ENCODE measurements at places on chromosomes 16 and 17. TPM values are rescaled to one million over a fixed set of nuclear protein-coding genes. Genes with fewer than 3 reads are reported as not detected.

DNA sequence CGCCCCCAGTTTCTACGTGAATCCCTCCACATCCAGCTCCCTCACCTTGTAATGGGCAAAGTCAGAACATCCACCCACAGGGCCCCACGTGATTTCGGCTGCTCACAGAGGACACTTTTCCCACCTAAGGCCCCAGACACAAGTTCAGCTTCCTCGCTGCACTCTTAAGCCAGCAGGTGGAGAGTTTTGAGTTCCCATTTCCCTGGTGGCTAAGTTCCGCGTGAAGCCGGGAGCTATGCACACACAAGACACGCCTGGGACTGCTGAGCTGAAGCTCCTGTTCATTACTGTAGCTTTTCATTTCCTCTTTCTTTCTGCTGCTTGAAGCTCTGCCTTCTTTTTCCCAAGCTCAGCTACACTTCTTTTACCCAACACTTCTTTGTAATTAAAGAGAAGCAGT, 273.8 kb downstream of the NPIPA8 start:
- DNase-seq, result no peak

DNA sequence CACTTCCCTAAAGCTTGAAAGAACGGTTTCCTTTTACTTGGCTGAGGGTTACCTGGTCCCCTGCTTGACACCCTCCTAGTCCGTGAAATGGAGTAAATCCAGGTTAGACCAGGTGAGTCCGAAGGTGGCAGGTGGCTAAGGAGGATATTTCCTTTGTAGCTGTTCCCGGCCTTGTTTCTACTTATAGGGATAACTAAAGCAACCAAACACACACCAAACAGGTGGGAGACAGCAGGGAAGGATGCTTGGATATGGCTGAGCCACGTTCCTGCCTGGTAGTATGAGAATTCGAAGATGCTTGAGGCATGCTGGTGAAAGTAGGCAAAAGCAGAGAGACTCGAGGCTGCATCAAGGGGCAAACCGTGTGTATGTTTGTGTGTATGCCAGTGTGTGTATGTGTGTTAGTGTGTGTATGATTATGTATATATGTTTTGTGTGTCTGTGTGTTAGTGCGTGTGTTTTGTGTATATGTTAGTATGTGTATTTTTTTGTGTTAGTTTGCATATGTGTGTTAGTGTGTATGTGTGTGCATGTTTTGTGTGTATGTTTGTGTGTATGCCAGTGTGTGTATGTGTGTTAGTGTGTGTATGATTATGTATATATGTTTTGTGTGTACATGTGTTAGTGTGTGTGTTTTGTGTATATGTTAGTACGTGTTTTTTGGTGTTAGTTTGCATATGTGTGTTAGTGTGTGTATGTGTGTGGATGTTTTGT, 28.9 kb downstream of the RBFOX1 start:
- no peak for DNase-seq

- no peak for DNase-seq
These were observed 281.5 kb downstream of the SEC14L1 start for GRCh38 chr17:77422104-77422747.

GRCh38 chr17:55794725-55795482, 44.1 kb downstream of the PCTP start:
- no peak for DNase-seq

GRCh38 chr17:9644910-9645751, at the start of gene USP43:
TSS of gene USP43 (plus strand) at chr17:9645517. CDS start at chr17:9645633, 116 bp downstream.
- peak; percentile 43 for DNase-seq

DNA sequence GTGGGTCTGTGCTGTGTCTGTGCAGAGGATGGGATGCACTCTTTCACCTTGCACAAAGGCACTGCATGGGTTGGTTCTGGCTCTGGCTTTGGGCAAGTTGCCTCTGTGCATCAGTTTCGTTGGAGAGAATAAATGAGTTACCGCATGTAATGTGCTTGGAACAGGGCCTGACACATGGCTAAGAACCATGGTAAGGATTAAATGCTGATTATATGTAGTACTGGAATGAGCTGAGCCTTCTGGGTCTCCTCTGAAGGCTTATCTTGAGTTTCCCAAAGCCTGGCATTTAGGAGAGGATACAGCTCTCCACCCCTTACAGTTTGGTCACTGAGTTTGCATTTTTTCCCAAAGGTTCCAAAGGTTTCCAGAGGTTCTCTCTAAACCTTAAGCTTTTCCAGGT, 69.1 kb downstream of the KSR1 start:
- DNase-seq, result no peak

GRCh38 chr16:56298948-56299596, 107.8 kb downstream of the GNAO1 start:
- DNase-seq, result no peak

DNA sequence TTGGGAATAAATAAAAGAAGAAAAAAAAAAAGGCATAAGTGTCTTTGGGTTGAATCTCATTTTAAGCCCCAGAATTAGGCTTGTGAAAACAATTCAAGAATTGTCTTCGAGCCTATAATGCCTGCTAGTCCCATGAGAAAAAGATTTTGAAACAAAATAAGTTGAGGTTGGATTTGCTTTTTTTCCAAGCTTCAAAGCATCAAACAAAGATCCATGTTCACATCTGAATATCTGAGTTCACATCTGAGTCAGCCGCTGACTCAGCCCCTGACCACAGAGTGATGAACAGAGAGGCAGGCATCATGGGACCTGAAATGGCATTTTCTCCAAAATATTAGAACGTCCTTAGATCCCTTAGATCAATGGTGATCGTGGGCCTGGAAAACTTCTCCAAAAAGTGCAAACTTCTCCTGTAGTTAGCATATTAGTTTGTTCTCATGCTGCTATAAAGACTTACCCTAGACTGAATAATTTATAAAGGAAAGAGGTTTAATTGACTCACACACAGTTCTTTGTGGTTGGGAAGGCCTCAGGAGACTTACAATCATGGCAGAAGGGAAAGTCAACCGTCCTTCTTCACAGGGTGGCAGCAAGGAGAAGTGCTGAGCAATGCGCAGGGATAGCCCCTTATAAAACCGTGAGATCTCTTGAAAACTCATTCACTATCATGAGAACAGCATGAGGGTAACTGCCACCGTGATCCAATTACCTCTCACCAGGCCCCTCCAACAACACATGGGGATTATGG, 294.6 kb upstream of the HSBP1 start:
- DNase-seq, result no peak

DNA sequence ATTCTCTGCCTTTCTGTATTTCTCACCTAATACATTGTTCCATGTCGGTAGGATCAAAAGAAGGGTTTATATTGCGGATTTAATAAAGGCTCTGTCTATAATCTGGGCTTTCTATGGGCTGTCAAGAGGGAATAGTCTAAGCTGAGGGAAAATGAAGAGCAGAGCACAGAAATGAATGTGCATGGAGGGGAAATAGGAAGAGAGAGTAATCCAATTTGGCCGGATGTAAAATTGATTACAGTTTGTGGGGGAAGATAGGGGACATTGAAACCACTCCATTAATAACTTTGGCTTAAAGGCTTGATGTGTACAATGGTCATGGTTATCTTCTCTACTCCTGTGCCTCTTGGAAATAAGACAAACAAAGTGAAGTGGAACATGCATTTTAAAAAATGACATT, 334.2 kb upstream of the CDH8 start:
- no peak for DNase-seq

GRCh38 chr17:2062571-2063183, 7.8 kb downstream of the HIC1 start:
- DNase-seq, result no peak

The CCR7 gene
- 274 TPM for total RNA-seq

The SLX1B gene
- 67.3 TPM for total RNA-seq

The HOXB2 gene
- 7.4 TPM for total RNA-seq

The EXOC3L1 gene
- total RNA-seq, result not detected

The CCL1 gene
- not detected for total RNA-seq

Data from activated naive CD8-positive, alpha-beta T cell treated with anti-CD3 and anti-CD28 coated beads for 36 hours (primary cell).